GM10248 (cell line): ENCODE measurements at places on chromosomes 7 and 10.

- no peak for DNase-seq
Measured at GRCh38 chr7:44101966-44102845, 1.9 kb upstream of the AEBP1 start.

- DNase-seq = no peak
Measured at GRCh38 chr7:78333530-78334425, 535.2 kb downstream of the PHTF2 start.

DNA sequence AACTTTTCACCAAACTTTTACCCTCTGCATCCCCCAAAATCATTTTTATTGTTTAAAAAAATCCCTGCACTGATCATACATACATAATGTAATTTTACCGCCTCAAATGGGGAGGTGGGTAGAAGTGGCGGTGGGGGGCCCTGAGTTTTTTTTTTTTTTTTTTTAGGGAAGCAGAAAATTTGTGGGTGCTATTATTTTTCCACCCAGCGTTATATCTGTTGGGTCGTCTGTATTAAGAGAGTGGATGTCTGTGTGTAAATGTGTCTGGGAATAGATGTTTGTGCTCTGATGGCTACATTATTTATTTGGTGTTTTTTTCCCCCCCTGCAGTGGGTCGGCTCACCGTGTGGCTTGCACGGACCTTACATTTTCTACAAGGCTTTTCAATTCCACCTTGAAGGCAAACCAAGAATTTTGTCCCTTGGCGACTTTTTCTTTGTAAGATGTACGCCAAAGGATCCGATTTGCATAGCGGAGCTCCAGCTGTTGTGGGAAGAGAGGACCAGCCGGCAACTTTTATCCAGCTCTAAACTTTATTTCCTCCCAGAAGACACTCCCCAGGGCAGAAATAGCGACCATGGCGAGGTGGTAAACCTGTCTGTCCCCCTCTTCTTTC lies 438 bp downstream of the ARID5B start:
- DNase-seq = no peak

GRCh38 chr7:107836237-107837144 lies 33.5 kb upstream of the SLC26A3 start:
- no peak for DNase-seq

- DNase-seq = no peak
Measured at GRCh38 chr10:70458329-70459060, 17.0 kb upstream of the NODAL start.

DNA sequence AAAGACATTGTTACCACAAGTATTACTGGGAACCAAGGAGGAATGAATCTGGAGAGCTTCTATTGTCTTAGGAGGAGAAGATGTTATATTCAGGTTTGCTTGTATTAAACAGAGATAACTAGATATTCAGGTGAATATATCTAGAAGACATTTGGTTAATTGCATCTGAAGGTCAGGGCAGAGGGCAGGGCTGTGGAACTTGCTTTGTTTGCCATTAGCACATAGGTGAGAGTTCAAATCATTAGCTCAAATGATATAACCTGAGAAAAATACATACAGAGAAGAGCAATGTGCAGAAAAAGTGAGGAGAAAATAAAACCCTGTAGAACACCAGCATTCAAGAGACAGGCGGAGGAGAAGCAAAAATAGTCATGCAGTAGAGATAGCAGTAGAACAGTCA lies 116.8 kb downstream of the DNAJB9 start:
- DNase-seq = no peak

DNA sequence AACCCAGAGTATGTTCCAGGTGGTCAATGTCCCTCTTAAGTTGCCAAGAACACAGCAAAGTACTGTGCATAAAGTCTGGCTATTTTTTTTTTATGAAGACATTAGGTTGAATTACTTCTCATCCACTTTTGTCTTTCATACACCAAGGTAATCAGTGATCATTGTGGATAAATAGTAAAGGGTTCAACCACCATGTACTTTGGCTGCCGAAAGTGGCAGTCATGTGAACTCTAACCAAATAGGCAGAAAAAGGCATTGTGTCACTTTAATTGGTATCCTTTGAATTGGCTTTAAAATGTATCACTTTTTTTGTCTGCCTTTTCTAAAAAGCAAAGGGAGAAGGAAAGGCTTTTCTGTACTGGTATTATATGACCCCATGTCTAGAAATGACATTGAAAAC lies 7.3 kb downstream of the ITIH2 start:
- no peak for DNase-seq

- DNase-seq = no peak
Measured at GRCh38 chr10:122282253-122282671, 11.2 kb downstream of the BTBD16 start.

GRCh38 chr10:6528198-6528950 lies 51.7 kb downstream of the PRKCQ start:
- no peak for DNase-seq

- no peak for DNase-seq
Measured at GRCh38 chr10:86962981-86963310, 4.5 kb downstream of the SNCG start.

DNA sequence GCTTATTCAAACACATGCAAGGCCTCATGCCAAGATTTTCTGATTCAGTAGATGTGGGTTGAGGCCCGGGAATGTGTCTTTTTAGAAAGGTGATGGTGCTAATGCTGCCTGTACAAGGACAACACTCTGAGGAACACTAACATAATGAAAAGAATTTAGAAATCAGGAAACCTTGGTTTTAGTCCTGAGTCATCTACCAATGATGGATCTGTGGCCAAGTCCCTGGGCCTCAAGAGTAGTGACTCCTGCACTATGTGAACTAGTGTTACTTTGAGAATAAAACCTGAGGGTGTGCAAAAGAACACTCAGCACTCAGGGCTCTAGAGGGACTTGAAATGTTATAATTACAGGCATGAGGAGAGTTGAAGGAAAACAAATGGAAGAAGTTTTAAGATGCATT lies 741.7 kb upstream of the GALNT17 start:
- no peak for DNase-seq

- no peak for DNase-seq
Measured at GRCh38 chr7:155461631-155462030, 3.7 kb downstream of the EN2 start.

DNA sequence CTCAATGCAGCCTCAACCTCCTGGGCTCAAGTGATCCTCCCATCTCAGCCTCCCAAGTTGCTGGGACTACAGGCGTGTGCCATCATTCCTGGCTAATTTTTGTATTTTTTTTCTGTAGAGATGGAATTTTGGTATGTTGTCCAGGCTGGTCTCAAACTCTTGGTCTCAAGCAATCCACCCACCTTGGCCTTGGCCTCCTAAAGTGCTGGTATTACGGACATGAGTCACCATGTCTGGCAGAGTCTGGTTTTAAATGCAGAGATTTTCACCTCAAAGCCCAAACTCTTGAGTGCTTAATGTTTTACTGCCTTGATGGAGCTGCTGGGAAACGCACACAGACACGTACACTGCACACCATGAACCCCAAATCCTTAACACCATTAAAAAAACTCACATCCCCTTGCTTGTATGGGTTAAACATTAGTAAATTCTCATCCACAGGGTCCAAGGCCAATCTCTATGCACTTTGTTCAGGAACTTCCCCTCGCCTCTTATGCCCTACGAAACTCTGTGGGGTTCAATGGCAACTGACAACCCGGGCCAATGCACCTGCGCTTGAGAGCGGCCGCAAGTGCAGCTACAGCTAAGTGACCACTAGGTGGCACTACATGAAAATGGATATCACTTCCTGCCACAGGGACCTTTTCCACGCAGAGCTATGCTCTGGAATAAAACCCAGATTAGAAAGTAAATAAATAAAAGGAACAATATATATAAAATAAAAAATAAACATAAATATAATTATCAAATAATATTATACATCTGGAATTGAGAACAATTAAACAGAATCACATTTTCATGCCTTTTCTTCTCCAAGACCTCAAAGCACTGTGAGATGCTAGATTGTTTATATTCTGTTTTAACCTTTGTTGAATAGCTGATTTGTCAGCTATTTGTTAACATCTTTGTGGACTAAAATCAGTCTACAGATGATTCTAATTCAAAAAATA lies 66.9 kb upstream of the AFAP1L2 start:
- DNase-seq = peak; percentile 71

DNA sequence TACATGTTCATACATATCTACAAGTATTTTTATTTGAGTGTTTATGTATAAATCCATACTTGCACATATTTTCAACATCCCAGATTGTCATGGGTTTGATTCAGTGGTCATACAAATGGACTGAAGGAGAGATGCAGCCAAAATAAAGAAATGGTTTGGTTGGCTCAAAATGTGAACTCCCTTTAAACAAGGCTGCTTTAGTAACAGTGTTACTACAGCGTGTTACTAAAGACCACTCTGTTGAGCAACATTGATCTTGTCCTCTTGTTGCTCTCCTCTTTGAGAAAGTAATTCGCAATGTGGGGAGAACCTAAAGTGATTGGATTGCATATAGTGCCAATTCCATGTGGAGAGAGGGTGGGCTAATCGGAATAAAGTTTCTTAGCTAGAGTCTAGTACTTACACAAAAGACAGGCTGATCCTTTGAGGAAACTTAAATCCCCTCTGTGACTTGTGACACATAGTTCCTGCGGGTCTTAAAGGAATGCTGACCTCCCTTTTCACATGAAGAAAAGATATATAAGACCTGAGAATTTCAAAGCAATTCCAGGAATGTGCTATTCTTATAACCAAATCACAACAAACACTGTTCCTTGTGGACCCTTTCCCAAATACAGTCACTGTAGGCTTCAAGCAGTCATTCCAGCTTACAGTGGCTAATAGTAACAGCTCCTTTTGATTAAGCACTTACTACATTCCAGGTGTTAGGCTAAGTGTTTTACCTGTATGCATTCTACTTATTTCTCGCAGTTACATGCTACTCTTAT lies 144.3 kb downstream of the FZD1 start:
- DNase-seq = no peak

DNA sequence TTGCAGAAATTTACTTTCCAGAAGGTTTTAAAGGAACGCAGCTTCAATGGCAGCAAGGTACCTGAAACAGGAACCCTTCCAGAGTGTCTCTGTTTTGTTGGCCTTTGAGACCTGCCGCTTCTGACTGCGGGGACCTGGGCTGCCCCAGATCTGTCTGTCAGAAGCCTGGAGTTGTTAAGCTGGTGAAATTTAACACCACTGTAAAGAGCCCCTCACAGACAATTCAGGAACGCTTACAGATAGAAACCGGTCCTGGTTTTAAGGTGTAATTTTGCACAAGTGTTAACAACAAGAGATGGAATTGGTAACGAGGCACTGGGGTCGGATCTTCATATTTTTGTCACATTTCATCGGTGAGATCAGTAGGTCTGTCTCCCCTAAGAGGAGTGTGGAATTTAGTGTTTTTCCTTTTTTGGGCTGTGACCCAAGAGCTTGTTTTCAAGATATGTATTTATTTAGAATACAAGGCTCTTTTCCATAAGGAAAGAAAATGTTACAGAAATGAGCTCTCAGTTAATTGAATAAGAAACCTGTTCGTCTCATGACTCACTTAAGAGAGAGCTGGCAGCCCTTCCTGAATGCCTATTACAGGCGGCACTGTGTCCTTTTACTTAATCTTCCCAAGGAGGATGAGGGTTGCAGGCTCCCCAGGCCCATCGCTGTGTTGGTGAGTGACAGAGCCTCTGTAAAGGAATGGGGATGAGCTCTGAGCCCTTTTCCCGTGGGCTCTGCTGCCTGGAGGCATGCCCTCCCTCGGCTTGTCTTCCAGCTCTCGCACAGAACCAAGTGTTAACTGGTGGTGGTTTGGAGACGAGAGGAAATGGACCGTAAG lies 168.7 kb downstream of the CUX1 start:
- no peak for DNase-seq

- DNase-seq = no peak
Measured at GRCh38 chr7:41977151-41977651, 259.8 kb downstream of the GLI3 start.

GRCh38 chr10:118981946-118982345 lies 47.6 kb upstream of the NANOS1 start:
- DNase-seq = no peak

DNA sequence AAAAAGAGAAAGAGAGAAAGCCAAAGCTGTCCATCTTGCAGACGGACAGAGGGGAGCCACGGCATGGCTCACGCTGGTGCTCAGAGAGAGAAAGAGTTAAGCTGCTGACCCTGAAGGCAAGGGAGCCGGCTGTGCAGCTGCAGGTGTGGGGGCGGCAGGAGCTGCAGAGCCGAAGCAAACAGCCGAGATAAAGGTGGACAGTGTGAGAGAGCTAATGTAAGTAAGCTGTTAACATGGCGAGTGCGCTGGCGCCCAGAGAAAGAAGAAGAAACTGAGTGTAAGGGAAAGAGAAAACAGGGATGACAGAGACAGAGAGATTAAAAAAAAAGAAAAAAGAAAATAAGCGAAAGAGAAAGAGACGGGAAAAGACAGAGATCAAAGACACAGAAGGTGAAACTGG lies 18.2 kb downstream of the COL17A1 start:
- DNase-seq = no peak

DNA sequence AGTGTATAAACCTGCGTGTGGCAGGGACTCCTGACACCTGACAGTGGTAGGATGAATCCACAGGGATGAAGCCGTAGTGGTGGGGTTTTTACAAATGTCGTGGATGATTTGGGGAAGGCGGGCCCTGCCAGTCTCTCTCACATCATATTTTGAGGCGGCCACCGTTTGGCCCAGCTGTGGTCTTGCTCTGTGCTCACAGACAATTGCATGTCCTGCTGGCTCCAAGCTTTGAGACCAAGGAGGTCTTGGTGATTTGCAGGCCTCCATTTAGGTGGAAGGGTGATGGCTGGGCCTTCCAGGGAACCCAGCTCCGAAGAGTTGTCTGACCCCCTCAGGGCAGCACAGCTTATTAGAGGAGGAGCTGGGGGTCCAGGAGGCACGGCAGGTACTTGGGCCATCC lies 151.1 kb upstream of the SHH start:
- no peak for DNase-seq

DNA sequence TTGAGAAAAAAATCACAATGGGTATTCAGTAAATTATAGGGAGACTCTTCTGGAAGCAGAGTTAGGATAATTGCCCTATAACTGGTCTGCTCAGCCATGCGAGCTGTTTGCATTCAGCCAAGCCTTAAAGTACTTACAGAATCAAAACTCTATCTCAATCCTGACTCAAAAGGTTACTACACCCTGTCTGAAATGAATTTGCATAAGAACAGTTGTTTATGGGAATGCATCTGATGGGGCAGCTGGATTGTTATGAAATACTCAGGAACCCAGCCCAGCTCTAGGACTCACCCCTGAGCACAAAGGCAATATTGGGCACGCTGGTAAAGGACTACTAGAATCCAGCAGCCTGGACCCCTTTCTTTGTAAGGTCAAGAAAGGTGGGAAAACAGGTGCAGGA lies 38.8 kb downstream of the AKR1B15 start:
- DNase-seq = no peak

DNA sequence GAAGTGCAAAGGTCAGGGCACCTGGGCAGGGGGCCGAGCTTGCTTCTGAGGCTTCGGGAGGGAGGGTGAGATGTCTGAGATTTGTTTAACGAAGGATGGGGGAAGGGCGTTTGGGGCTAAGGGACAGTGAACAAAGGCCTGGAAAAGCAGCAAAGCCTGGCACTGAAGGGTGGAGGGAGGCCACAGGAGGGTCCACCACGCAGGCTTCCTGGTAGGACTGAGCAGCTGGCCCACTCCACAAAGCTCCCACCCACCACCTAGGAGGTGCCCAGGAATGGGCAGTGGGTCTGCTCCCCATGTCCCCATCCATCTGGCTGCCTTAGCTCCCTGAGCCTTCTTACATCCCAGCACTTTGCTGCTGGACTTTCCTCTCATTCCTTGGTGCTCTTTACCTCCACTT lies 39.4 kb upstream of the CXCL12 start:
- peak; percentile 9 for DNase-seq
